Activated CD4-positive, alpha-beta T cell treated with anti-CD3 and anti-CD28 coated beads, Interleukin-2, amount 50 U/mL, for 48 hours (primary cell): ENCODE measurements at places on chromosomes 3 and 15.

- DNase-seq, result peak; percentile 77
Observed at GRCh38 chr15:78739996-78740903, 71.0 kb downstream of the ADAMTS7 start.

- no peak for DNase-seq
Observed at GRCh38 chr3:20254268-20255117, 68.5 kb upstream of the SGO1 start.

DNA sequence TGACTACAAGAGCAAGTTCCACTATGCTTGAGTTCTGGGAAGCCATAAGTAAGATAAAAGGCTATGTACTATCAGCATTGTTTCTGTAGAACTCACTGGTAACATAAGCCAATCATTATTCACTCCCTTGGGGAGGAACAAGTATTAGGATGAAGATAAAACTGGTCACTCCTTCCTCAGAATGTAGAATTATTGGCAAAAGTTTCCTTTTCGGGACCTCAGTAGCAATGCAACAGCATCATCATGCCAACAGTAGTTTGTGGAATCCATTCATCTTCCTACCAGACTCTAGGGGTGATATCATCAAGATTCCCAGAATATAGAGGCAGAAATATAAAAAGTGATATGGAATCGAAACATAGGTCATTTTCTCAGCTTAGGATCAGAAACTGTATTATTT, 209.5 kb downstream of the PLOD2 start:
- DNase-seq, result no peak

- no peak for DNase-seq
Observed at GRCh38 chr3:67657192-67657591, 2.8 kb upstream of the SUCLG2 start.

DNA sequence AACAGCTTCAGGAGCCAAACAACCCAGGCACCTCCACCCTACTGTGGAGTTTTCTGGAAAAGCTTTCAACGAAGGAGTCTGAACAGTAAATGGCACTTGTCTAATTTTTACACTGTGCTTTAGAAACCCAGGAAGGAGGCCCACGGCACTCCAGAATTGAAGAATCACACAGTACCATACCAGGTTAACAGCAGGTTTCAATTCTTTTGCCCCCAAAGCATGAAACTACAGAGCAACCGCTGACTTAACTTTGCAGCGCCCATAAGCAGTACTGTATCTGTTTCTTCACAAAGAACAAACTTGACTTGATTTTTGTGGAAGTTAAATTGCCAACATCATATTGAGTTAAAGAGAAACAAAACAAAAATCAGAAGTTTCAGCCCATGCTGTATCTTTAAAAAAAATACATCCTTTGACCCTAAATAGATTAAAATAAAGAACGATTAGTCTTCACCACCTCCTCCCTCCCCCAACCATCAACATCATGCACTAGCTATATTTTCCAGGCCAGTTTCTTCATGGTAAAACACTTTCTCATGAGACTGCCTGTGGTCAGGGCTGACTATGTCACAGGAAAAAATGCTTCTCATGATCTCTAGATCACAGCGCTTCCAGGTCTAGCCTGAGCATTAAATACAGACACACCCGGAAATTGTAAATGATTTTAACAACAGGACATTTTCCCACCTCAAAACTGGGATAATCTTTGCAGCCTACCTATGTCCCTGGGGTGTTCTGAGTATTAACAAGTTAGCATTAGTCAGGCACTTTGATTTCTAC, 456.3 kb downstream of the FOXP1 start:
- peak; percentile 46 for DNase-seq

DNA sequence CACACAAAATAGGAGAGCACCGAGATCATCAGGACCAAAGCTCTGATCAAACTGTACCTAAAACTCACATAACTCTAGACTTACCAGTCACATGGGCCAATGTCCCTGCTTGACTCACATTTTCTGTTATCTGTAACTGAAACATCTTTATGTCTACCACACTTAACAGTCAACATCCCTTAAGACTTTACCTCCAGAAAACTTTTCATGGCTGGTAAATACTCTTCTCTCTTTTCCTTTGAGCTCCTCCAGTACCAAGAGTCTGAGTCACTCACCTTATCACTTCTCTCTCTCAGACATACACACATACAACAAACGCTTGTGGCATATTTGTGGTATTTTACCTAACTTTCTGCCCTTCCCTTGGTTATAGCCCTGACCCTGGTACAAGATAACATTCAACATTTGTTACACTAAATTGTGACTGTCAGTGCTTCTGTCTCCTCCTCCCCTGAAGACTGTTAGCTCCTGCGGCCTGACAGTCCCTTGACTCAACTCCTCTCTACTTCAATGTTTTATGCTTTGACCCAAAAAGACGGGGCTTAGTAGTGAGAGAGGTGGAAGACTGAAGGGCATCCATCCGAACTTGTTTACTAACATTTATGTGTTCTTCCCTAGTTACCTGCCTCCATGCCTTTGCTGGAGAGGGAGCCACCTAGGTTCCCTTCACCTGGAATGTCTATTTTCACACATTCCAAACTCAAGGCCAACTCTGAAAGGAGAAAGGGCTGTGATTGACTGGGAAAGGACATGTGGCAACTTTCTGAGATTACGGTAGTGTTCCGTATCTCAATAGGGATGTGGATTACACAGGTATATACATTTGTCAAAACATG, 3.7 kb upstream of the EFHB start:
- DNase-seq, result no peak

GRCh38 chr15:39888809-39889208, 31.3 kb downstream of the GPR176 start:
- no peak for DNase-seq

GRCh38 chr3:32302601-32303398, 64.3 kb downstream of the CMTM8 start:
- no peak for DNase-seq

DNA sequence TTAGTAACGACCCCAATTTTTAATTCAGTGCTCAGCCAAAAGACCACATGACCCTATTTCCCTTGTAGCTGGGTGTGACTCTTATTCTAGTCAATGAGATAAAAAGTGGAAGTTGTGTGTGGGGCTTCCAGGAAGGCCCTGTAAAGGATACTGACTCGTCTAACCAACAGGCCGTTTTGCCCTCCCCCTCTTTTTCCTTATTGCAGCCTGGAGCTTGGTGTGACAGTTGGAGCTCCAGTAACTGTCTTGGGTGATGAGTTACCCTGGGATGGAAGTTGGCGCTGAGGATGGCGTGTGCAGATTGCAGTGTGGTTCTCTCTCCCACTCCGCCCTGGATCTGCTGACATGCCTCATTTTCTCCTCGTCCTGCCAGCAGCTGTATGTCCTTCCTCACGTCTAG, 209.3 kb upstream of the PROK2 start:
- DNase-seq, result no peak

GRCh38 chr15:68271854-68272471, 5.6 kb upstream of the FEM1B start:
- DNase-seq, result no peak

- no peak for DNase-seq
Observed at GRCh38 chr15:38312190-38312589, 59.6 kb downstream of the SPRED1 start.

DNA sequence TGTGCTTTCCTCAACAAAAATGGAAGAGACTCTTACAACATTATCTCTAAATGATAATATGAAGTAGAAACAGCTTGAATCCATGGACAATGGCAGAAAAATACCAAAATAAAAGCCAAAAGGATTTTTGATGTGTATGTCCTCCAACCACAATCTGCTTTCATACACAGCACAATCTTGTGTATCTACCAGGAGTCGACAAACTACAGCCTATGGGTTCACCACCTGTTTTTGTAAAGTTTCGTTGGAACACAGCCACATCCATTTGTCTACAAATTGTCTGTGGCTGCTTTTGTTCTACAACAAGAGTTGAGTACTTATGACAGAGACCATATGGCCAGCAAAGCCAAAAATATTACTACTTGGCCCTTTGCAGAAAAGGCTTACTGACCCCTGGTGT, 88.7 kb upstream of the UBE2E2 start:
- DNase-seq, result no peak

DNA sequence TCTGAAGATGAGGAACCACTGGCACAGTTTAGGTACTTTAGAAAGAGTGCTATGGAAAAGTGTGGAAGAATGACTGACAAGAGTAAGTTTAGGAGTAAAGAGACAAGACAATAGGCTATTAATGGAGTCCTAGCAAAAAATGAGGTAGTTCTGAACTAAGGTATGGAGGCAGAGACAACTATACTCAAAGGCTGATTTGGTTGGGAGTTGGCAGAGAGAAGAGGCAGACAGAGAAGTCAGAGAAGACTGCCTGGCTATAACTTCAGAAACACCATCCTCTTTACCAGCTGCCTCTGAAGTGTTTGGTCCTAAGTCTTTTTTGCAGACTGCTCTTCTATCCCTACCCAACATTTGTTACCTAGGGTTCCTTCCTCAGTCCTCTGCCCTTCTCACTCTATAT, 19.2 kb downstream of the DYNC1LI1 start:
- no peak for DNase-seq

- no peak for DNase-seq
Observed at GRCh38 chr3:14957925-14958324, 10.5 kb downstream of the NR2C2 start.

DNA sequence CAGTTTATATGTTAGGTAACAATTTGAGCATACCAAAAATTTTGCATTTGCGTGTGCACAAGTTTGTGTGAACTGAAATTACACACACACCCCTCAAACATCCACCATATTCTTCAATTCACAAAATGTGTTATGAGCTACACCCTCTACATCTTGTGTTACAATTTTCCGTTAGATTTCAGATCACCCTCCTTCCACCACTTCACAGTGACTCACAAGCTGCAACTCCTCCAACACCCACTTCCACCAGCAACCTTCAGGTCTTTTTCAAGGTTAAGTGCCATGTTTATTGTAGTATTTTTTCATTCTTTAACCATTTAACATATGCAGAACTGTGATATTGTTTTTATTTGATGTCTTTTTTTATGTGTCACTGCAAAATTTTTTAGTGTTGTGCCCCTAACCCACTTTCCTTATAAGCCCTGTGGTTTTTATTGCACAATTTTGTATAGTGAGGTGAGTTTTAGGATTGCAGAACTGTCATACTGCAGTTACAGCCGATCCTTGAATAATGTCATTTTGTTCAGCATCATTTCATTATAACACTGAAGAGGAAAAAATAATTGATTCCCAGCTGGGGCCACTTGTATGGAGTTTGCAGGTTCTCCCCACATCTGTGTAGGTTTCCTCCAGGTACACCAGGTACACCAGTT, 148.9 kb downstream of the PLCL2 start:
- DNase-seq, result no peak

DNA sequence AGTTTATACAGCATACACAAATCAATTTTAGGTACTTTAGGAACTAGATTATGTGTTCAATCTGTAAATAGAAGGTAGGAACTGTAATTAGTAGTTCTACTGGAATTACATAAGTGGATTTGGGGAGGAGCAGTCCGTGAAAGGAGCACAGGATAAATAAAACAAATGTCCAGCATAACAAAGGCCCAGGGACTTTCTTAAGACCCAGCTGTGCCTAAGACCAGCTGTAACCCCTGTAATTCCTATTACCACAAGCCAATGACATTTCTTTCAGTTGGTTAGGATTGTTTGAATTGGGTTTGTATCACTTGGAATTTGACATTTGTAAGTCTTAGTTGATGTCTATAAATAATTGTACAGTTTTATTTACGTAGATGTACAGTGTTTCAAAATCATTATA, 4.8 kb upstream of the ZBTB20 start:
- no peak for DNase-seq

DNA sequence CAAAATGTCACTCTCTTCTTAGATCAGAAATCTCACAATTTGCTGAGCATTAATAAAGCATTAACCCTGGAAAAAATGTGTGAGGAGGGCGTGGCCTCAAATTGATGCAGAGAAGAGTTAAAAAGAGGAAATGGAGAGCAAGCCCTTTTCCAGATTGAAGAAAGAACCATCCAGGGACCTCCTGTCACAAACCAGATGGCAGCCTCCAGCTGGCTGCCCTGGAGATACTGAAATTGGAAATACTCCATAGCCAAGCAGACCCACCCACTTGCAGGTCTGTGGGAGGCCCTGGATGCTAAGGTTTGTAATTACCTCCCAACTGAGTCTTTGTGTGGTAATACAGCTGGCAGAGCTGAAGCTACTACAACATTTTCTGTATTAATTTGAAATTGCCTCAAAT, 214.9 kb downstream of the IL20RB start:
- no peak for DNase-seq

DNA sequence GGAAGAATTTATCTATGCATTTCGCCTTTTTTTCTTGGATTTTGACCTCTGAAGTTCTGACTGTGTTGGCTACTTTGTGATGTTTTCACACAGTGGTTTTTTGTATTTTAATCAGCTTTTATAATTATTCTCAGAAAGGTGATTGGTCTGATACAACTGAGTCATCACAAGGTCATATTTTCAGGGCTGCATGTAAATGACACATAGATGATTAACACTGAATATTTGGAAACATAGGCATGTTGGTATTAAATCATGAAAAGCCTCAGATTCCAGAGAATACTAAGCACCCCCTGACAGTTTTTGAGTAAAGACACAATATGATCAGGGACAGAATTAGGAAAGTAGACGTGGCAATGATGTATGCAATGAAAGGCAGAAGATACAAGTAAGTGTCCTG, 175.5 kb upstream of the SLCO3A1 start:
- no peak for DNase-seq

GRCh38 chr15:35455201-35455600, 90.8 kb downstream of the DPH6 start:
- no peak for DNase-seq

- peak; percentile 40 for DNase-seq
Observed at GRCh38 chr15:39624806-39625205, 43.9 kb downstream of the THBS1 start.

GRCh38 chr15:60912984-60913697, 316.0 kb downstream of the RORA start:
- DNase-seq, result peak; percentile 21

- DNase-seq, result no peak
Observed at GRCh38 chr3:41710646-41711388, 251.1 kb downstream of the ULK4 start.

DNA sequence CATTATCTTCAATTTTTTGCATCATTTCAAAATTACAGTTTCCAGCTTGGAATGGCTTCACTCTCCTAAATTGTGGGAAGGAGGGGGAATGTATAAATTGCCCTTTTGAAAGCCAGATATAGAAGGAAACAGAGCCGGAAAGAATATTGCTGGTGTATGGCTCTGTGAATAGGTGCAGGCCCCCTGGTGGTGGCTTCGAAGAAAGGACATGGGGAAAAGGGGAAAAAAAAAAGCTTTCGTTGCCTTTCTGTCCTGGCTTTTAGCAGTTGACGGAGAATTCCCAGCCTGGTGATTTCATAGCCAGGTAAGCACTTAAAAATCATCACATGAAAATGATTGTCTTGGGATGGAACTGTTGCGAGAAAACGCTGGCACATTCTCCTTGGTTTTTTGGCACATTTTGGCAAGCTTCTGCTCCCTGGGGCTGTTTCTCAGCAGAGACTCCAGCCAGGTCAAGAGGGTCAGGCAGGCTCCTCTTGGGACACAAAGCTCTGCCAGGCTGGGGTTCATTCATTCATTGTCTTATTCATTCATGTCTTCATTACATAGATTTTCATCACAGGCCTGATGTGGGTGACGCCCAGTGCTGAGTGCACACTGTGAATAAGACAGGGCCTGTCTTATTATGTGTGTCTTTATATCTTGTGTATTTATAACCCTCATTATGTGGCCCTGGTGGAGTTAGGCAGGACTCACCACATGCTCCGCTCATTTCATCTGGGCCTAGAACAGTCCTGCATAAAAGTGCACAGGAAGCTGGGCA, 300.0 kb upstream of the TPM1 start:
- peak; percentile 47 for DNase-seq
